T-helper 9 cell (primary cell): ENCODE measurements at places on chromosomes 1 and 21.

GRCh38 chr1:178847396-178847849, 23.5 kb downstream of the ANGPTL1 start:
- DNase-seq = no peak

DNA sequence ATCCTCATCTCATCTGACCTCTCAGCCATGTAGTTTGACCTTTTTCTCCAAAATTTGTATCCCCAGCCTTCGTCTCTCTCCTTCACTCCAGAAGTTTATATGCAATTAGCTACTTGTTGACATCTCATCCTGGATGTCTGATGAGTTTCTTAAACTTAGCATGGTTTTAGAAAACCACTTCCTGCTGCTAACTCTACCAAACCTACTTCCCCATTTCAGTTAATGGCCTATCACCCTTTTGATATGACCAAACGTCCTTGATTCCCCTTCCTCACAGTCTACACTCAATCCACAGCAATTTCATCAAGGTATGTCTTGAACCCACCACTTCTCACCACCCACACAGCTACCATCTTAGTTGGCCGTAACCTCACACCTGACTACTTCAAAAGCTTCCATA, 121.9 kb downstream of the LRRC40 start:
- DNase-seq = no peak

DNA sequence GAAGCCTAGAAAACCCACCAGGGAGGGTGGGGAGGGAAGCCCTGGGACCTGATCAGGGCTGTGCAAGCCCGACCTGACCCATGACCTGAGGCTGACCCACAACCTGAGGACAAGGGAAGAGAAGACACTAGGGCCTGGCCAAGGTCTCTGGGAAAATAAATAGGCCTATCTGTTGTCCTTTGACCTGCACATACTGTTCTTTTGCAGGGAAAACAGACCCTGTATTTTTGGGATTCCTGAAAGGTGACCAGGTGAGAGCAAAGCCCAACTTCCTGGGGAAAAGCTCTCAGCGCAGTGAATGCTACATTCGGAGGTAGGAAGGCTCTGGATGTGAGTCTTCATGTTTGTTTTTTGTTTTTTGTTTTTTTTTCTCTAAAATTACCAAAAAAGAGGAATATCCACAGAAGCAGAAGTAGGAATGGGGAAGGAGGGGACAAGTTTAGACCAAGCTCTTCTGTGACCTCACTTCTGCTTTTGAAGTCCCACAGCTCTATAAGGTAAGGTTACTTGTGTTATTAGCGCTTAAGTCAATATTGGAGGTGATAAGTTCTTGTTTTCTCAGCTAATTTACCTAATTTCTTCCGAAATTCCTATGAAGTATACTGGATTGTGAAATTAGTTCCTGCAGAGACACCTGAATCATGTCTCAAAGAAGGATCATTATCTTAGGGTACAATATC, 26.2 kb upstream of the LYST start:
- no peak for DNase-seq

- no peak for DNase-seq
Observed at GRCh38 chr1:80056179-80056578, 1049.6 kb upstream of the ADGRL4 start.

GRCh38 chr1:163820226-163820625, 498.5 kb downstream of the NUF2 start:
- no peak for DNase-seq

DNA sequence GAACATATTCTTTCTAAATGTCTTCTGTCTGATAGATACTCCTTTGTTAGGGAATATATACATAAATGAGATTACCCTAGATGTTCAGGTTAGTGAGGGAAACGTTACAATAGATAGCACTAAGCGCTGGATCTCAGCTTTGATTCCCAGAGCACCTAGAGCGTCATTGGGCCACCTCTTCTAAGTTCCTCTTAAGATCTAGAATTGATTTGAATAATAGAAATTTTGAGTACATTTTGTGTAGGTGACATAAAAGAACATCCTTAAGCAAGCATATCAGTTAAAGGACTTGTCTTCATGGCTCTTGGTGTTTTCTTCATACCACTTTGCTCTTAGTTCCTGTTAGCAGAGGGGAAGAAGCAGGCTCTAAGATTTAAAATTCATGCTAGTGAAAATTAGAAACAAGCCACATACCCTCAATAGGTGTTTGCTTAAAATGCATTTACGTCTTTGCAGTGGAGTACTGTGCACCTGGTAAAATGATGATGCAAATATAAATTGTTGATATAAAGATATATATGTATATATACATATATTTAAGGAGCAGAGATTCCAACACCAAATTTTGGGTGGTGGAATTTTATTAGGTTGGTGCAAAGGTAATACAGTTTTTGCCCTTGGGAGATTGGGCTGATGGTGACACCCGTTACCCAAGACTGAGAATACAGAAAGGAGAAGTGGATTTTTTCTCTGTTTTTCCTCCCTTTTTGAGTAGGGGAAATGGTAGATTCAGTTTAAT, 47.1 kb downstream of the DYRK1A start:
- no peak for DNase-seq

DNA sequence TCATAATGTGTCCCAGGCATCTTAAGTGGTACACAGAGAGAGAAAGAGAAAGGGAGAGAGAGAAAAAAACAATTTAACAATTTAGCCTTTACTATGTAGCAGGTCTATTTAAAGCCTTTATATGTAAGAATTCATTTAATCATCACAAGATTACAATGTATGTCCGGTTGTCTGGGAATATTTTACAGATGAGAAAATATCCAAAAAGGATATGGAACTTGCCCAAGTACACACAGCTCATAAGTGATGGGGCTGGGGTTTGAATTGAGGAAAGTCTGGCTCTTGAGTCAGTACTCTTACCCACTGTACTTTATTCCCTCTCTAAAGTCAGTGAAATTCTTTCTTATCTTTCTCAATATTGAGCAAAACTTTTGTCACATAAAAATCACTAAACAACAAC, 104.6 kb downstream of the LYPLAL1 start:
- no peak for DNase-seq

DNA sequence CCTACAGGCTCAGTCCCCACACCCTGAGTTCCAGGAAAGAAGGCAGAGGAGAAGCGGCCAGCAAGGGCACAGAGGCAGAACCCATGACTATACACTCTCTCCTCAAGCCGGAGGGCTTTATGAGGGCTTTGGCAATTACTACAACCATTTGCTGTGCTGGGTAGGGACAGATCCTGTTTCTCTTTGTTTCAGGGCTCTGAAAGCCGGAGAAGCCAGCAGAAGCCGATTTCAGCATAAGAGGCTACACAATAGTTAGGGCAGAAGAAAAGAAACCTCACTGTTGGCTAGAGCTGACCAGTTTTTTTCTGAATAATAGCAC, 13.9 kb downstream of the GPR3 start:
- DNase-seq = no peak

GRCh38 chr1:186654741-186655140, 25.5 kb downstream of the PTGS2 start:
- DNase-seq = no peak

- DNase-seq = no peak
Observed at GRCh38 chr1:95554408-95554807, 320.4 kb downstream of the RWDD3 start.
